ENCODE measurements at places on chromosomes 6 and 20. TPM values are rescaled to one million over a fixed set of nuclear protein-coding genes. Genes with fewer than 3 reads are reported as not detected.

The HLA-G gene
- total RNA-seq, result 2.9 TPM

The MMUT gene
- 7.2 TPM for total RNA-seq

The SPINT3 gene
- total RNA-seq, result not detected

The TUBB1 gene
- 0.17 TPM for total RNA-seq

The RBM24 gene
- 0.33 TPM for total RNA-seq

The HMGN3 gene
- total RNA-seq, result 26.8 TPM

The C6orf15 gene
- total RNA-seq, result not detected

The FANCE gene
- total RNA-seq, result 1.6 TPM

The RAD21L1 gene
- 0.58 TPM for total RNA-seq

DNA sequence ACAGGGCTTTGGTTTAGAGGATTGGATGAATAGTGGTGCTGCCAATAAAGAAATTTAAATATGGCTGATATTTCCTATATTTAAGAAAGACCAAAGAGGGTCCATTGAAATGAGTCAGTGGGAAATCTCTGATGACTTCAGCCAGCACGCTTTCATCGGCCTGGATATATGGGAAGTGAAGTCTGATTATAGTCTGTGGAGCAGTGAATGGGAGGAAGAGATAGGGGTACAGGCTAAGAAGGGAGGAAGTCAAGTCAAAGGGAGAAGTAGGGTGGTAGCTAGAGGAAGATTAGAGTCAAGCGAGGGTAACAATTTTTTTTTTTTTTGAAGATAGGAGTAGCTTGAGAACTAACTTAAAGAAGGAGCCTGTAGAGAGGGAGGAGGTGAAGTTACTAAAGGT is 22.7 kb downstream of the SLC16A10 start:
- H3K36me3 ChIP-seq, result no peaks in the 10 kb centered on the region
- no peak for DNase-seq
- H3K27me3 ChIP-seq, result no peaks in the 10 kb centered on the region

GRCh38 chr20:36408219-36408618 is 102.1 kb downstream of the DLGAP4 start:
- DNase-seq, result no peak
- H3K36me3 ChIP-seq, result no peaks in the 10 kb centered on the region
- H3K27ac ChIP-seq, result no peak overlapping the region

- H3K27me3 ChIP-seq, result no peaks in the 10 kb centered on the region
- H3K27ac ChIP-seq, result no peak overlapping the region
- DNase-seq, result no peak
- H3K4me3 ChIP-seq, result no peak overlapping the region
- H3K36me3 ChIP-seq, result no peaks in the 10 kb centered on the region
- H3K4me1 ChIP-seq, result no peaks in the 10 kb centered on the region
Measured at GRCh38 chr20:7308163-7308562, 540.7 kb downstream of the BMP2 start.

- DNase-seq, result no peak
- no peaks in the 10 kb centered on the region for H3K4me1 ChIP-seq
- no peaks in the 10 kb centered on the region for H3K27me3 ChIP-seq
Measured at GRCh38 chr6:81969011-81969410, 216.5 kb upstream of the TENT5A start.

DNA sequence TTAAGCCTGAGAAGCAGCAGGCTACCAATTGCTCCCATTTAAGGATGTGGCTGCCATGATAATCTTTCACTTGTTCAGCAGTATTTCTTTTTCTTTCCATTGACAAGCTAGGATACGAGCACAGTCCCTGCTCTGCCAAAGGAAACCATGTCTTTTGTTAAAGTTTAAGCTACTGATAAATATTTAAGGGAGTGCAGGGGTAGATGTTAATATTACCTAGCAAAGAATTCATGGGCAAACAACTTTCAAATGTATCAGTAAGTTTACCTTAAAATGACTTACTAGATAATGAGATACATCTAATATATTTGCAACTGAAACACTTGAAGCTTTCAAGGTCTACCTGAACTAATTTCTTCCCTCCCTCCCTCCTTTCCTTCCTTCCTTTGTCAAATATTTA is 77.3 kb downstream of the OPN5 start:
- no peak overlapping the region for H3K27ac ChIP-seq
- H3K36me3 ChIP-seq, result no peaks in the 10 kb centered on the region
- no peak for DNase-seq
- no peak overlapping the region for H3K4me3 ChIP-seq
- no peaks in the 10 kb centered on the region for H3K4me1 ChIP-seq
- H3K27me3 ChIP-seq, result no peaks in the 10 kb centered on the region

- DNase-seq, result no peak
- H3K27me3 ChIP-seq, result no peaks in the 10 kb centered on the region
- no peaks in the 10 kb centered on the region for H3K36me3 ChIP-seq
- no peak overlapping the region for H3K4me3 ChIP-seq
- no peak overlapping the region for H3K27ac ChIP-seq
Measured at GRCh38 chr20:59139998-59140397, 23.6 kb upstream of the ZNF831 start.

DNA sequence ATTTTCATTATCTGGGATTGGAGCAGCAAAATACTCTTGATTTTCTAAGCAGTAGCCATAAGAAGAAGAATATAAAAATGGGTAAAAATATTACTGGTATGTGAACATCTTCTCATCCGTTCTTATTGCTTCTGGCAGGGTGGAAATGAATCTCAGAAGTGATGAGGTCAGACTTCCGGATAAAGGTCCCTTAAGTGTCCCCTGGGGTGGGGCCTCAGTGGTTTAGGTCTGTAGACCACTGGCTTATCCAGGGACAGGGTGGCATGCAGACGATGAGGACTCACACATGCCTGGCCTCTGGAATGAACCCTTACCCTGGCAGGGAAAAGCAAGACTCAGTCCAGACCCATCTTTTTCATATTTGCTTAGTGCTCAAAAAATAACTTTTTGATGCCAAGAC is 143.3 kb downstream of the UST start:
- no peaks in the 10 kb centered on the region for H3K4me1 ChIP-seq
- no peak for DNase-seq
- no peak overlapping the region for H3K4me3 ChIP-seq
- H3K36me3 ChIP-seq, result peaks cover 2% of the 10 kb centered on the region

- no peaks in the 10 kb centered on the region for H3K27me3 ChIP-seq
- no peaks in the 10 kb centered on the region for H3K4me1 ChIP-seq
- no peak overlapping the region for H3K27ac ChIP-seq
- no peaks in the 10 kb centered on the region for H3K36me3 ChIP-seq
Measured at GRCh38 chr20:9441948-9442347, 72.4 kb upstream of the LAMP5 start.

GRCh38 chr20:21225215-21225947 is 77.8 kb upstream of the XRN2 start:
- H3K4me1 ChIP-seq, result no peaks in the 10 kb centered on the region
- H3K36me3 ChIP-seq, result peaks cover 5% of the 10 kb centered on the region
- H3K4me3 ChIP-seq, result no peak overlapping the region
- no peak overlapping the region for H3K27ac ChIP-seq
- H3K27me3 ChIP-seq, result no peaks in the 10 kb centered on the region

- no peaks in the 10 kb centered on the region for H3K4me1 ChIP-seq
- peaks cover 4% of the 10 kb centered on the region for H3K27me3 ChIP-seq
- no peaks in the 10 kb centered on the region for H3K36me3 ChIP-seq
Measured at GRCh38 chr20:40717343-40717865, 28.4 kb upstream of the MAFB start.

DNA sequence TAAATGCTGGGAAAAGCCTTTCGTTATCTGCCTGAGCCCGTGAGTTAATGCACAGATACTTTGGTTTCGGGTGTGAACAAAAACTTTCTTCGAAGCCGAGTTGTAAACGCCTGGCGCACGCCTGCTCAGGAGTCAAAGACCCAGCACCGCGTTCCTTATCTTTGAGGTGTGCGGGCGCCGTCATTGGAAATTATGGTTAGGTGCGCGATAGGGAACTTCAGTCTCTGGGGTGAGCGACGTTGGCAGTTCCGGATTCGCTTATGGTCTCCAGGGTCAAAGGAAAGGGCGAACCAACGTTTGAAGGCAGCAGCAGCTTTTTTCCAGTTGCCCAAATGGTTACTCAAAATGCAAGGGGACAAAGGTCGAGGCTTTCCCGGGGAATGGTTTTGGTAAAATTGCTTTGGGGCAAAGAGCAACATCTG is 853 bp downstream of the SLC22A3 start:
- no peak overlapping the region for H3K27ac ChIP-seq
- H3K4me1 ChIP-seq, result peaks cover 5% of the 10 kb centered on the region
- peaks cover 22% of the 10 kb centered on the region for H3K27me3 ChIP-seq
- no peaks in the 10 kb centered on the region for H3K36me3 ChIP-seq

DNA sequence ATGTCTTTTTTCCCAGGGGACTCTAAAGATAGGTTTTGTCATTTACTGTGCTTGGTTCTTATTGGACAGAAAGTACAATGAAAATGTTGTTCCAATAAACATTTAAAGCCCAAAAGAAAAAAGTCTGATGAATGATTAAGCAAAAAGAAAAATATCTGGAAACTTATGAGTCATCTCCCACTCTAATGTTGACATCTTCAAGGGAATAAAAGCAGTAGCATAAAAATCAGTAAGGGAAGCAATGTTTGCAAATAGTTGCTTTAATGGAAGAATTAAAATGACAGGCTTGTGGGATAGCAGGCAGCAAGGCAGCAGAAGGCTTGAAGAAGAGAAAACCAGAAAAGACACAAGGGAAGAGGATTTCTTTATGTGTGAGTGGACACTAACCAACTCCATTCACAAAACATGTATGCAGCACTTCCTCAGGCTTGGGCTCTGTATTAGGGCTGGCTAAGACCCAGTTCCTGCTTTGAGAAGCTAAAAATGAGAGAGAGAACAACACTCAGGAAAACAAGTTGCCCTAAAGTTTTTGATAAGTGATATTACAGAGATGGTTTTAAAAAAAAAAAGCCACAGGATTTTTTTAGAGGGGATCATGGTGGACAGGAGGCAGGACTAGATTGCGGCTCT is 263.2 kb upstream of the NT5E start:
- H3K27ac ChIP-seq, result no peak overlapping the region
- H3K4me3 ChIP-seq, result no peak overlapping the region
- H3K36me3 ChIP-seq, result no peaks in the 10 kb centered on the region
- no peaks in the 10 kb centered on the region for H3K27me3 ChIP-seq

GRCh38 chr20:8205996-8206395 is 73.9 kb downstream of the PLCB1 start:
- no peak for DNase-seq
- H3K4me1 ChIP-seq, result no peaks in the 10 kb centered on the region
- no peaks in the 10 kb centered on the region for H3K27me3 ChIP-seq
- no peak overlapping the region for H3K4me3 ChIP-seq
- no peaks in the 10 kb centered on the region for H3K36me3 ChIP-seq
- no peak overlapping the region for H3K27ac ChIP-seq

GRCh38 chr6:106017454-106017853 is 68.7 kb upstream of the PRDM1 start:
- no peak overlapping the region for H3K27ac ChIP-seq
- no peak for DNase-seq
- no peaks in the 10 kb centered on the region for H3K36me3 ChIP-seq
- H3K4me1 ChIP-seq, result no peaks in the 10 kb centered on the region
- H3K4me3 ChIP-seq, result no peak overlapping the region

- H3K36me3 ChIP-seq, result no peaks in the 10 kb centered on the region
- H3K4me3 ChIP-seq, result no peak overlapping the region
- DNase-seq, result no peak
- H3K4me1 ChIP-seq, result no peaks in the 10 kb centered on the region
Measured at GRCh38 chr6:131015630-131016263, 47.3 kb downstream of the EPB41L2 start.

DNA sequence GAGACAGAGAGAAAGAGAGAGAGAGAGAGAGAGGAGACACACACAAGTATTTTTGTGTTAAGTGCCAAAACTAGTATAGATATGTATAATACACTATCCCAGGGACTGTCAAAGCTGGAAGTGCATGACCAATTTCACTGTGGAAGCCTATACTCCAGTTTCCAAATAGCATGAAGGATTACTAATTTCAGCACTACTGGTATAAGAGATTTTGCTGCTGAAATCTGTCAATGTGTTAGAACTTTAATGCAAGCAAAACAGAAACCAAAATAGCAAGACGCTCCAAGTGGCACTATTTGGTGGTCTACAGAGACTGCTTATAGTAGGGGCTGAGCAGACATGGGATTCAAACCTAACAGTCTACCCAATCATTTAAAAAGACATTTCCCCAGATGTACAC is 284.8 kb downstream of the BTBD9 start:
- H3K4me1 ChIP-seq, result no peaks in the 10 kb centered on the region
- no peak overlapping the region for H3K27ac ChIP-seq
- no peak for DNase-seq

- H3K4me3 ChIP-seq, result no peak overlapping the region
- H3K27me3 ChIP-seq, result no peaks in the 10 kb centered on the region
- DNase-seq, result no peak
- H3K4me1 ChIP-seq, result no peaks in the 10 kb centered on the region
Measured at GRCh38 chr20:14561741-14562221, 224.4 kb upstream of the FLRT3 start.

DNA sequence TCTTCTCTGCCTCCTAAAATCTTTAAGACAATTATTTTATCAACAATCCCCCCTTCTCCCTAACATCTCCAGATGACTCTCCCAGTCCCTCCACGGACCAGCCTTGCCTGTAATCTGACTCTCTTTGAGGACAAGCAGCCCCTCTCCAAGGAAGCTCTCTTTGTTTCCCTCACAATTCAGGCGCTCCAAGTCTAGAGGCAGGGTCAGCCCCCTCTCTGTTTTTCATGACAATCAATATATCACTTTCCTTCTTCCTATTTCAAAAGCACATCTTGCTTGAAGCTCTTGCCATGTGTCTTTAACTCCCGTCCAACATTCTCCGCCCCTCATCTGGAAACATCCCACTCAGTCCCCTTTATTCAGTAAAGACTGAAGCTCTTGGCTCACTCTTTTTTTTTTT is 393.4 kb upstream of the SULF2 start:
- H3K27ac ChIP-seq, result no peak overlapping the region
- no peaks in the 10 kb centered on the region for H3K36me3 ChIP-seq
- DNase-seq, result no peak
- H3K4me3 ChIP-seq, result no peak overlapping the region
- peaks cover 2% of the 10 kb centered on the region for H3K27me3 ChIP-seq

GRCh38 chr6:4759997-4760396 is 16.2 kb upstream of the CDYL start:
- no peak overlapping the region for H3K27ac ChIP-seq
- no peaks in the 10 kb centered on the region for H3K4me1 ChIP-seq
- peaks cover 15% of the 10 kb centered on the region for H3K27me3 ChIP-seq
- no peak for DNase-seq

DNA sequence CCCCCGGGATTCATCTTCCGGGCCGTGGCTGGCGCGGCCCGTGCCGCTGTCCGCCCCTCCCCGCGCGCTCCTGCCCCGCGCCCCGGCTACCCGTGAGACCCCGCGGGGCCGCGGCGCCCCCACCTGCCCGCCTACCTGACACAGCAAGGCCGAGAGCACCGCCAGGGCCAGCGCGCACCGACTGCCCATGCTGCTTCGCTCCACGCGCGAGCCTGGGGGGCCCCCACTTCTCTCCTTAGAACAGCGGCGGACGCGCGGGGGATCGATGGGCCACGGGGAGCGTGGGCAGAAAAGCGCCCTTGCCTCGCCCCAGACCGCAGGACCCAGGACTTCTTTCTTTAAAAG is 955 bp downstream of the DLL1 start:
- no peak overlapping the region for H3K27ac ChIP-seq
- H3K4me3 ChIP-seq, result peak overlapping the region; percentile 76
- no peaks in the 10 kb centered on the region for H3K36me3 ChIP-seq
- DNase-seq, result no peak

DNA sequence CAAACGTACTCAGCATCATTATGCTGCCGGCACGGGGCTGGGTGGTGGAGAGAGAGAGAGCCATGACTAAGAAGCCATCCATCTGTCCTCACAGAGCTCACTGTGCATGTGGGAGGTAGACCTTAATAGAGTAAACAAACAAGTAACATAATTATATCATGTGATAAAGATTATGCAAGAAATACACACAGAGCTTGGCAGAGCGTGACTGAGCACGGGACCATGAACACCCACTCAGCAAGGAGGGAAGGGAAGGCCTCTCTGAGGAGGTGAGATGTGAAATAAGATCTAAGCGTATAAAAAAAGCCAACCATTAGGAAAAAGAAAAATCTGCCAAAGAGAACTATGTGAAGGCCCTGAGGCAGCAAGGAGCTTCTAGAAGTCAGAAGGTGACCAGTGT is 207.5 kb downstream of the PTPRT start:
- no peaks in the 10 kb centered on the region for H3K36me3 ChIP-seq
- no peak overlapping the region for H3K4me3 ChIP-seq
- no peak overlapping the region for H3K27ac ChIP-seq
